ENCODE measurements at places on chromosomes 11 and 22.

DNA sequence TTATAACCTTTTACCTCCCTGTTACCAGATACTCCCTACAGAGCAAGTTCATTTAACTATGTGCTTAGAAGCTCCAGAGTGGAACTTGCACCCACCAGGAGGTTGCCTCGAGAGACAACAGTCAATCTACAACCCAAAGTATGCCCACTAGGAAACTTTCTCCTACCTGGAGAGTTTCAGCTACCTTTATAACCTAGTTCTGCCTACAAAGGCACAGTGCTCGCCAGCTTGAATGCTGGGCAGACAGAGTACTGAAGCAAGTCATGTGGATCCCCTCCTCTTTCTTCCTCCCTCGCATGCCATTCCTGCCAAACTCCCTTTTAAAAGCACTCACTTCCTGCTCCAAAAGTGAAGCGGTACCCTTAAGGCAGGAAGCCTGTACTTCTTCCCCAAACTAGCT lies 258.9 kb downstream of the SWAP70 start:
- no peak for DNase-seq

- DNase-seq, result no peak
Observed at GRCh38 chr11:43486141-43486540, 127.4 kb downstream of the TTC17 start.

DNA sequence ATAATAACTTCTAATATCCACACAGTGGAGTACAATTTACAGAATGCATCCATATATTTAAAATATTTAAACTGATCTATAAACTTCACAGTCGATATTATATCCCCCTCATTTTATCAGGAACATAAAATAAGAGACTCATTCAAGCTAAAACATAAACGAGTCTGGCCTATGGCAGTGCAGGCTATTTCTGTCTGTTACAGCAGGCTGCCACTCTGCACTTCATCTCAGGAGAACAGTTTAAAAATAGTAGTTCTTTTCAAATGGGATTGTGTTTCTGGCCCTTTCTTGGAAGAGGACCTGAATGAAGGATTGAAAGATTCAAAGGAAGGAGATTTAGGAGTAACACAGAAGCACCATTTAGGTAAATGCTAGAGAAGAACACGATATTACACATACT lies 915.7 kb downstream of the NTM start:
- DNase-seq, result no peak

- DNase-seq, result no peak
Observed at GRCh38 chr22:32897400-32897799, 95.9 kb downstream of the TIMP3 start.

GRCh38 chr11:76025068-76025467 lies 181.2 kb downstream of the WNT11 start:
- no peak for DNase-seq

DNA sequence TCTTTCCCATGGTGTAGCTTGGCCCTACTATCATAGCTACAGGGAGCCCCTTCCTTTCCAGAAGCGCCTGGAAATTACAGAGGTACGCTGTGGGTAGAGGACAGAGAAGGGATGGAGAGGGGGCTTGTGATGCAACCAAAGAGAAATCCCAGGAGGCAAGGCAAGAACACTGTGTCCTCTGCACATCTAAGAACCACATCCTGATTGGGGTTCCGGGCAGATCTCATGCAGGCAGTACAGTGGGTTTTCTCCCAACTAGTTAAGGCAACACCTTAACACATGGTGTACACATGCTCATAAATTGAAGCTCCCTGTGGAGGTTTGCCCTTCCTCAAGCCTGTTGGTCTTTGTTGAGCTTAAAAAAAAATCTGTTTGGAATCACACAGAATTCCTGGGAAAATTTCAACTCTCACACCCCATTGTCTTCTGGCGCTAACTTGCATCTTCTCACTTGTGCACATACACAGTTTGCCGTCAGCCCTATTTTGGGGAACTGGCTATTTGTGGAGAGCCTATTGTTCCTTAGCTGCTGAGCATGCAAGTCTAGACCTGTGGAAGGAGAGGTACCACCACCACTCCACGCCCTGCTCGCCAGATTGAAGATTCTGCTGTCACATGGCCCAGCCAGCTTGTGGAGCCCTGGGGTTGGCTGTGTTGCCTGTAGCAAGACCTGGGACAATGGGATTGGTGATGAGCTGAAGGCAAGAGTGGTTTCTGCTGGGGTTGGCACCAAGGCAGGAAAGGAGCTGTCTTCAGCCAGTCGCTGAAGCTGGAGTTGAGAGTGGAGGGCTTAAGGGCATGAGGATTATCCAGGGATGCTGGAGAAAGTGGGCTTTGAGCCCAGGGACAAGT lies 52.4 kb downstream of the ALX4 start:
- DNase-seq, result no peak

- DNase-seq, result no peak
Observed at GRCh38 chr11:47318166-47318565, 34.3 kb downstream of the MYBPC3 start.

GRCh38 chr11:125256541-125257189 lies 92.1 kb downstream of the PKNOX2 start:
- DNase-seq, result no peak
